ENCODE measurements at places on chromosomes 4 and X.

DNA sequence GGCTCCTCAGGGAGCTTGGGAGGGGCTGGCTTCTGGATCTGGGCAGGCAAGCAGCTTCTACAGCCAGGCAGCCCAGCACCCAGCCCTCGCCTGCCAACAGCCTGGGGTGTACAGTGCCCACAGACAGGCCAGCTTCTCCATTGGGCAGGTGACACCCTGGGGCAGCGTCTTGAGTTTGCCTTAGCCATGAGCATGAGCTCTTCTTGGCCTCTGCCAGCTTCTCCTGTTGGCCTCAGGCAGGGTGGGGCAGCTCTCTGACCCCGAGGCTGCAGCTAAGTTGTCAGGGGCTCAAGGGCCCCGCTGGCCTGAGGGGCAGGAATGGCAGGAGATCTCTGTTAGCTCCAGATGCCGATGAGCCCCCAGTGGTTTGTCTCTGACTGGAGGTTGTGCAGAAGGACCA, 7.8 kb upstream of the CNGA2 start:
- no peak for DNase-seq

GRCh38 chr4:5635826-5636195, 72.5 kb downstream of the EVC2 start:
- DNase-seq = peak; percentile 82

GRCh38 chr4:170805352-170805751, 715.6 kb upstream of the AADAT start:
- DNase-seq = no peak

GRCh38 chr4:183434666-183435190, 9.7 kb upstream of the CDKN2AIP start:
- DNase-seq = no peak

DNA sequence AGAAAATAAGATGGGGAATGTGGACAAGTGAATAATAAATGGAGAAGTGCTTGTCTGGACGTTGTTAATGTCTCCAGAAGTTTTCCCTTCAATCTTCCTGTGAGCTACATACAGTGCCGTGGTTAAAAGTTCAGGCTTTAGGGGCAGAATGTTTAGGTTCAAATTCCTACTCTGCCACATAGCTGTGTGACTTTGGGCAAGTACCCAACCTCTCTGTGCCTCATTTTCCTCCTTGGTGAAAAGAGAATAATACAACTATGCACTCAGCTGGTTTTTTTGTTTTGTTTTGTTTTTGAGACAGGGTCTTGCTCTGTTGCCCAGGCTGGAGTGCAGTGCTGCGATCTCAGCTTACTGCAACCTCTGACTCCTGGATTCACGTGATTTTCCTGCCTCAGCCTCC, 143.5 kb downstream of the CHIC2 start:
- DNase-seq = no peak

DNA sequence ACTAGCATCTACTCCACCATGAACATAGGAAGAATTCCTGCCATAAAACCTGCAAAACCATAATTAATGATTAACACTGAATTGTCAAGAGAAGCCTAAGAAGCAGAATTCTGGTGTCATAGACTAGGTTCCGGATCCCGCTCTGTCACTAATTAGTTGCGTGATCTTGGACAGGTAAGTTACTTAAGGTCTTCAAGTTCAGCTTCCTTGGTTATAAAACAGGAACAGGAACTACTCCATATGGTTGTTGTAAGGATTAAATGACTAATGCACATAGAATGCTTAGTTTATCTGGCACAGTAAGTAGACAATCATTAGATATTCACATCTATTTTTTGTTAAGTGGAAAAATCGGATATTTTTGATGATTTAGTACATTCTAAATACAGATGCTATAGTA, 14.3 kb downstream of the G3BP2 start:
- peak; percentile 26 for DNase-seq

DNA sequence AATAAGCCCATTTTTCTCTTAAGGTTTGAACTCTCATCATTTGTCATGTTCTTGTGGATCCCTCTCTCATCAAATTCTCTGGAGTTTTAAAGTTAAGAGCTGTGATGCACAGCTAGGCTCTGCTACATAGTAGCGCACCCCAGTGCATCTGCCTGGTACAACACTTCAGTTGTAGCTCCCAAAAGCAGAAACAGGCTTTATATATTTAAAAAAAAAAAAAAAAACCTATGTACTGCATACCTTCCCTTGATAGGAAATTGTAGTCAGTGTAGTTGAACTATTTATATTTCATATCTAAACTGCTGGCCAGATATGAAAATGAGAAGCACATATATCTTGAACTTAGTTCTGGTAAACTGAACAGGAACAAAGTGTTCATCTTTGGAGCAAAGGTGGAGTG, 131.4 kb downstream of the KLHL13 start:
- no peak for DNase-seq

DNA sequence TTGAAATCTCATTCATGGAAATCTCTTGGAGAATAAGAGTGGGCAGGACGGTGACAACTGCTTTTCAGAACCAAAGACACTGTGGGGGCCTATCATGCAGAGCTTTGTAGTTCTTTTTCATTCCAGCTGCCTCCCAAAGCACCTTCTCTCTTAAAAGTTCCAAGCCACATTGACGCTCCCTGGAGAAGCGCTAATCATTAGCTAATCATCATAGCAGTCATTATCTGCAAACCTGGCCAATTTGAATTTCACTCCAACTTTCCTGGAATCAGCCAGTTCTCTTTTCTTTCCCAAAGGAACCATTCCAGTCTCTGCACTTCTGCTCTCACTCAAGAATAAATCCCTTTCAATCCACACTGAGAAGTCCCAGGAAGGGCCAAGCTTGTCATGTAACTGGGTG, 1144.1 kb upstream of the IGFBP7 start:
- no peak for DNase-seq

DNA sequence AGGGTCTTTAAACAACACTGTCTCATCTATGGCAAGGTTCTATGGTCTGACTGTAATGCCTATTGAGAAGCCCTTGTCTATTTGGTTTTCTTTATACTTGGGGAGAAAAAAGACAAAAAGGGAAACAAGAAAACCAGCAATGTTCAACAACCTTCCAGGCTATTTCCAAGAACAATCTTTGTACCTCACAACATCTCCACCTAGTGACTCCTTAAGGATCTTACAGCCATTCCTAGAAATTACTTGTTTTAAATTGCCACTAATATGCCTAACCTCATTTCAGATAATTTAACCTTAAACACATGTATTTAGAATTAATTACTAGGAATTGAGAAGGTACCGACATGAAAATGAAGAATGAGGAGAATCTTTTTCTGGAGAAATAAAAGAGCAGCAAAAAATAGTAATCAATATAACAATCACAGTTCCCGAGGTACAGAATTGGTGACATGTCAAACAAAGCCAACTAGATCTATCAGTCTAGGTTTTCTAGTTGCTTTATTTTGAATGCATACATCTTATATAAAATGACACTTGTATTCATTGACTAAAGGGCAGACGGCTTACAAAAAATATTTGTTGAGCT, 1.6 kb upstream of the RBM46 start:
- peak; percentile 66 for DNase-seq

GRCh38 chrX:46459603-46460002, 85.6 kb downstream of the ZNF674 start:
- DNase-seq = no peak

DNA sequence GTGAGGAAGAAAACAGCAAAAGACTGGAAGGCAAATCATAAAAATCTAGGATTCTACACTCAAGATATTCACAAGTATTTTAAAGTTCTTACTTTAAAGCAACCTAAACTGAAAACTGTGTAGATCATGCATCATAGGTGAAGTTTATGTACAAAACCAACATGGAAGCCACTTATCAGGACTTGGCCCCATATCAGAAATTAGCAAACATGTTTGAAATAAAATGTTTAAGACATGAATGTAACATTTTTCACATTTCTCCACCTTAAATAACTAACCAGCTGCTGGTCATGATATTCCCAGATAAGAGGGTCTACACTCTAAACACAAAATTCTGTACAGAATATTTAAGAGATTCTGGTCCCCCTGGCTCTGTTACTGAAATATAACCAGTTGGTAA, 38.5 kb downstream of the APBB2 start:
- no peak for DNase-seq

GRCh38 chr4:7598939-7599790, 164.4 kb upstream of the PSAPL1 start:
- no peak for DNase-seq

GRCh38 chr4:170089668-170090351, at the start of gene AADAT:
Gene AADAT, minus strand, starts transcription at chr4:170089956. Its CDS starts 266 bp downstream, at chr4:170089690.
- peak; percentile 95 for DNase-seq

- DNase-seq = no peak
Measured at GRCh38 chr4:23952258-23952657, 62.4 kb upstream of the PPARGC1A start.

DNA sequence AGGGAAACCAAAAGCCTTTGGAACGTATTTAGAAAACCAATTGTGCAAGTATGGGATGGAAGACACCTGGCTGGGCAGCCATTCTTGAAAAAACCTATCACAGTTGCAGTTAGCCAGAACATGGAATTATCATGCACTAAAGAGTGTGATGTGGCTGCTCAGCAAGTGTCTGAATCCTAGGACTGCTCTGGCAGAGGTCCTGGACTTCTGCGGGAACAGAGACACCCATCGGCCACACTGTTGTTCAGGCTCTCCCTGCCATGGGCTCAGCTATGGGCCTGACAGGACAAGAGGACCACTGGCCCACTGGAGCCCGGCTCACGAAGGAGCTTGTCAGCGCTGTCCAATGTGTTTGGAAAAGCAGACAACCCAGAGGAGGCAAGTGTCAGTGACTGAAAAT, 115.7 kb upstream of the GPC4 start:
- no peak for DNase-seq

GRCh38 chrX:88586317-88586716, 160.7 kb upstream of the CPXCR1 start:
- no peak for DNase-seq

DNA sequence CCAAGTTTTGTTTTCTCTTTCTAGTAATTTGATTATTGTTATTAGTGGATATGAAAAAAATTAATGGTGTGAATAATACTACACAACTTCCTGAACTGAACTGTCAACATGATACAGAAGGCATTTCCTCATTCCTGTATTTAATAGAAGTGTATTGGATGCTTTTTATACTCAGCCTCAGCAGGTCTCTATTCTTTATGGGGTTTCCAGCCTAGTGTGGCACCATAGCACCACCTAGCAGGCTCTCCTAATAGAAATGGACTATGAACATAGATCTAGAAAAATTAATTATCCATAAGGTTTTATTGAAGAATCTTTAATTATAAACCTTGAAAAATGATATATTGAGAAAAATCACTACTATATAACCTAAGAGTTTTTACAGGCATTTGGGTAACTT, 52.4 kb downstream of the GLRB start:
- peak; percentile 37 for DNase-seq

GRCh38 chr4:26931966-26932365, 71.3 kb downstream of the STIM2 start:
- no peak for DNase-seq

DNA sequence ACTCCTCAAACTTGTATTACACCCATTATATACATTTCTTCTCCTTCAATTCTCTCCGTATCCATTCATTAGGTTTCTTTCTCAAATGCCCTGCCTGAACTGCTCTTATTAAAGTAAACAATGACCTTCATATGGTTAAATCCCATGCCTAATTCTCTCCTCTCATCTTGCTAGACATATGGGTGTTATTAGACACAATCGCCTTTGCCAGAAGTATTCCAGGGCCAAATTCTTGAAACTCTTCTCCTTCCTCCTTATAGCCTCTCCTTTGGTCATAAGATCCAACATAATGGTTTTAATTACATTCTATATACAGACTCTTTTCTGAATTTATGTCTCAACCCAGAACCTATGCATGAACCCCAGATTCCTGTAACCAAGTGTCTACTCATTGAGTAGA, 4.8 kb downstream of the ANXA10 start:
- peak; percentile 7 for DNase-seq

- peak; percentile 27 for DNase-seq
Measured at GRCh38 chr4:138639018-138639741, 376.4 kb upstream of the NOCT start.

- DNase-seq = no peak
Measured at GRCh38 chr4:83113429-83113786, 1.1 kb downstream of the PLAC8 start.

DNA sequence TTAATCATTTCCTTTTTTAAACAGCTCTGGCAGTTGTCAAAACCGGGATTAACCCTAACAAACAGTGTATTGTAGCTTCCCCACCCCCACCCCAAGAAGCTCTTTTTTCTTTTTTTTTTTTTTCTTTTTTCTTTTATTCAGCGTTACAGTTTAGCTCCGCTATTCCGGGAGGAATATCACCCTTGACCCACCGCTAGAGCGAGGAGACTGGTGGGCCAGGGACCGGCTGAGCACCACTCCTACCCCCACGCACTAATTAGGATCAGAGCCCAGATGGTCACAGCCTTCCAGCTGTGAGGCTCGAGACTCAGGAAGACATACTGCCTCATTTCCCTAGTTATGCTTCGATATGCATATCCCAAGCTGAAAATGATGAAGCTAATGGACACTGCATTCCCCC, 2.0 kb downstream of the PARM1 start:
- DNase-seq = no peak

GRCh38 chrX:38548508-38548907, 12.8 kb upstream of the TSPAN7 start:
- DNase-seq = no peak

All from GM03348 (cell line).